ENCODE measurements at places on chromosomes 4 and X. TPM values are rescaled to one million over a fixed set of nuclear protein-coding genes. Genes with fewer than 3 reads are reported as not detected.

- no peak for DNase-seq
Measured at GRCh38 chr4:183960046-183960420, 54.9 kb downstream of the STOX2 start.

FAM9B gene
- not detected for total RNA-seq

DNA sequence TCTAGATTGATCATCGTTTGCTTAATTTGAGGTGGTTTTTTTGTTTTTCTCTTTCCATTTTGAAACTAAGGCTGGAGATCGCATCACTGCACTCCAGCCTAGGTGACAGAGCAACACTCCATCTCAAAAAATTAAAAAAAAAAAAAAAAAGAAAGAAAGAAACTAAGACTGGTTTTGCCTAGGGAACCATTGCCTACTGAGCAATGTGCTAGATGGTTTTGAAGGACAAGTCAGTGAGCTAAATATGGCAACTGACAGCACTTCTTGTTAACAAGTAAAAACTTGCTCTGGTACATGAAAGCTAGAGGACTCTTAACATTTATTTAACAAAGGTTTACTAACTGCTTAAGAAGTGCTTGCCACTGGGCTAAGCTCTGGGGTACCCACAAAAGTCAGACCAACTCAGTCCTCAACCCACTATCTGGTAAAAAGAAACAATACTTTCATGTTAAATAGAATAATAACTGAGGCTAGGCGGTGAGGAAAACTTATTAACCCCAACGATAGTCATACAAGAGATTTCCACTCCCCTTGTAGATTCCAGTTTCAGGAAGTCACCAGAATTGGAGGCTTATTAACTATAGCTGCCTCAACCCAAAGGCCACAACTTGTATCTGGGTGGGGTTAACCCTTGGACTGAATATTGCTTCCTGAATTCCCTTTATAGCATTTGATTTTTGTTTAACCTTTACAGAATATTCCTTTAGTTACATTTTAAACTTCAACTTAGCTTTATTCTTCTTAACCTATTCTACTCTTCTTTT lies 111.6 kb downstream of the FRYL start:
- DNase-seq: no peak

GRCh38 chrX:129653971-129654651 lies 645 bp downstream of the APLN start:
- DNase-seq: no peak

DNA sequence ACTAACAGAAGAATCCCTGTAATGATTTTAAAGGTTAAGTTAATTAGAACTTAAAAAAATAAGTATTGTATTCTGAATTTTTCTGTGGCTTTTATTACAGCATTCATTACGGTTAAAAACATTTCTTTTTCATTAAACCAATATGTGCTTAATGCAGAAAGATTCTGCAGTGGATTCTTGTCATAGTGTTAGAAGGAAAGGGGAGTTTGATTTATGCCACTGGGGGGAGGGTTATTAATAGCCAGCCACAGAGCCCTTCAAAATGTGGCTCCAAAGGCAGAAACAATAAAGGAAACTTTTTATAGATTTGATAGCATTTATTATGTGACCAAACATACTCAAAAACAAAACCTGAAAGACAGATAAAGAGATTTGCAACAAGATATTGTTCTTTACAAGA lies 9.1 kb downstream of the SMAD1 start:
- no peak for DNase-seq

- no peak for DNase-seq
Measured at GRCh38 chrX:143854006-143854405, 29.9 kb upstream of the UBE2NL start.

COL4A5 gene
- not detected for total RNA-seq

DNA sequence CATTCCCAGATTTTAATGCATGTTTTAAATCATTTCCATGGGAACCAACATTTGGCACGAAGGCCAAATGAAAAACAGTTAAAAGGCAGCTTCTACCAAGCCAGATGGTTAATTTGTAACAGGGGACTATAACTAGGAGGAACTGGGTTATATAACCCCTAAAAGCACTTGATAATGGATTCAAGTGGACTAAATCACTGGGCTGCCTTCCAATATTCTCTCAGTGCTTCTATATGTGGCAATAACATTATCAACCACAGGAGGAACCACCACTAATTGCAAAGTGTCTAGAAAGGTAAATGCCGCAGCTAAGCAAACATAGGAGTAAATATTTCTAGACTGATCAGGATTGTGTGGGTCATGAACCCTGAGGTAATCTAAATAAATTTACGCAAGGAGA lies 391.5 kb downstream of the UBE2NL start:
- DNase-seq: no peak

GRCh38 chr4:105637408-105638176 lies 70.9 kb downstream of the INTS12 start:
- no peak for DNase-seq

SMAD1 gene
- 12.7 TPM for total RNA-seq

DNA sequence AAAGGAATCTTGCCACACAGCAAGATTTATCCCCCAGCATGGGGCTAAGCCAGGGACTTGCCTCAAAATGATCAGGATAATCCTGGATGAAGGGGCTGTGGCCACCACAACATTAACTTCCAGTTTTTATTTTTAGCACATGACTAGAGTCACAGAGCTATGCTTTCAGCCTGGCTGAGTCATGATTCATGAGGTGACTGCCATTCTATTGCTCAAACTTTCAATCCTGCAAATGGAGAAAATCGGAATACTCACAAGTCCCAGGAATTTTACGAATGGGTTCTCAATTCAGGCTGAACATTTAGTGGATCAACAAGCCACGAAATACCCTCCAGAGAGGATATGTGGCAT lies 70.7 kb upstream of the HPGD start:
- no peak for DNase-seq

DNA sequence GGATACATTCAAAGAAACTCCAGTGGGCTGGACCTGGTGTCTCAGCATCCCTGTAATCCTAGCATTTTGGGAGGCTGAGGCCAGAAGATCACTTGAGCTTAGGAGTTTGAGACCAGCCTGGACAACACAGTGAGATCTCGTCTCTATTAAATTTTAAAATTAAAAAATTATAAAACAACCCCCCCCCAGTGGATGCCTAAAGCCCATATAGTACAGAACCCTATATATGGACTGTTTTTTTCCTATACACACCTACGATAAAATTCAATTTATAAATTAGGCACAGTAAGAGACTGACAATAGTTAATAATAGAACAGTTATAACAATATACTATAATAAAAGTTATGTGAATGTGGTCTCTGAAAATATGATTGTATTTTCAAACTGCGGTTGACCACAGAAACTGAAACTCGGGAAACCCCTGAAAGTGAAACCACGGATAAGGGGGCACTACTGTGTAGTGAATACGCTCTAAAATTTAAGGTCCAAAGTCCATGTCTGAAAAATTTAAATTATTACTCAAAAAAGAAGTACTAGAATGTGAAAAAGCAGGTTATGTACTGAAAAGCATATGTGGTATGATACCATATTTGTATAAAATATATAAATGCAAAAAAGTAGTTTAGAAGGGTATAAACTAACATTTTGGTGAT lies 2.0 kb downstream of the SMIM14 start:
- DNase-seq: peak; percentile 15

GRCh38 chr4:169622566-169622965 lies 2.2 kb downstream of the CLCN3 start:
- DNase-seq: no peak

DNA sequence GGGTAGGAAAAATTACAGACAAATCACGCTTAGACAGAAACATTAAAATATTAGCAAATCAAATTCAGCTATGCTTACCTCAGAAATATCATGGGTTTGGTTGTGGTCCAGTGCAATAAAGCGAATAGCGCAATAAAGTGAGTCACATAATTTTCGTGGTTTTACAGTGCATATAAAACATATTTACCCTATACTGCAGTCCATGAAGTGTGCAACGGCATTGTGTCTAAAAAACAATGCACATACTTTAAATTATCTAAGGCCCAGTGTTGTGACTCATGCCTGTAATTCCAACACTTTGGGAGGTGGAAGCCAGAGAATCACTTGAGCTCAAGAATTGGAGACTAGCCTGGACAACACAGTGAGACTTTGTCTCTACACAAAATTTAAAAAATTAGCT lies 195.7 kb upstream of the IL1RAPL1 start:
- DNase-seq: no peak
